Stimulated activated CD4-positive, alpha-beta T cell treated with anti-CD3 and anti-CD28 coated beads, Interleukin-15, amount 100 ng/mL, for 24 hours (primary cell): ENCODE measurements at places on chromosomes 2 and 18.

DNA sequence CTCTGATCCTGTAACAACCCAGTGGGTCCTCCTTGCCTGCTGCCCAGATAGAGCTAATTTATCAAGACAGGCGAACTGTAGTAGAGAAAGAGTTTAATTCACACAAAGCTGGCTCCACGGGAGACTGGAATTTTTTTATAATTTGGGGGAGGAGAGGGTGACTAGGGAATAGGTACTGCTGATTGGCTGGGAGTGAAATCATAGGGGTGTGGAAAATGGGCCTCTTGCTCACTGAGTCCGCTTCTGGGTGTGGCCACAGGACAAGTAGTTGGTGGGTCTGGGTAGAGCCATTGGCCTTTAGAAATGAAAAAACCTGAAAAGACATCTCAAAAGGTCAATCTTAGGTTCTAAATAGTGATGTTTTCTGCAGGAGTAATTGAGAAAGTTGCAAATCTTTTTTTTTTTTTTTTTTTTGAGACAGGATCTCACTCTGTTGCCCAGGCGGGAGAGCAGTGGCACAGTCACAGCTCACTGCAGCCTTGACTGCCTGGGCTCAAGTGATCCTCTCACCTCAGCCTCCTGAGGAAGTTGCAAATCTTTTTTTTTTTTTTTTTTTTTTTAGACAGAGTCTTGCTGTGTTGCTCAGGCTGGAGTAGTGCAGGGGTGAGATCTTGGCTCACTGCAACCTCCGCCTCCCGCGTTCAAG is 14.4 kb upstream of the UGGT1 start:
- DNase-seq = no peak

DNA sequence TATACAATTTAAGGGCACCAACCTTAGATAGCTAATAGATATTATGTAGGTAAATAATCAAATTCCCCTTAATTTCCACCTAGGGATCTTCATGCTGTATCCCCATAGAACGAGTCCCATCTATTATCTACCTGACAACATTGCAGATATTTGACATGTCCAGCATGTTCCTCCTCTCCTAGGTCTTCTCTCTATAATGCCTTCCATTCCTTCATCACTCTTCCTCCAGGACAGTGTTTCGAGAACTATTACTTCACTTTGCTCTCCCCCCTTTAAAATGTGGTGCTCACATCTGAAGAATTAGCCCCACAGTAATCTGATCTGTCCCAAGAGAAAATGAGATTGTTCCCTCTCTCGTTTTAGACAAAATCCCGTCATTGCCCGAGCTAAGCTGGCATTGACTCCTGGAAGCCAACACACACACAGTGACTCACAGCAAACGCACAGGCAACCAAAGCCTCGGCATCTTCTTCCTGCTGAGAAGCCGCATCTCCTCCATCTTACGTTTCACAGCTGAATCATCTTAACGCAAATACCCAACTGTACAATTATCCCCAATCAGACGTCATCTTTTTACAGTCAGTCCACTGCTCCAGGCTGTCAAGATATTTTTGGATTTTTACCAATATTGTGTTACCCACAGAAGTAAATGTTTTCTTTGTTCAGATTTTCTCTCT is 162.9 kb upstream of the AGAP1 start:
- no peak for DNase-seq

GRCh38 chr2:37506407-37507050 is 162.1 kb downstream of the QPCT start:
- DNase-seq = no peak

GRCh38 chr18:1968801-1969498 is 602.4 kb downstream of the METTL4 start:
- no peak for DNase-seq

DNA sequence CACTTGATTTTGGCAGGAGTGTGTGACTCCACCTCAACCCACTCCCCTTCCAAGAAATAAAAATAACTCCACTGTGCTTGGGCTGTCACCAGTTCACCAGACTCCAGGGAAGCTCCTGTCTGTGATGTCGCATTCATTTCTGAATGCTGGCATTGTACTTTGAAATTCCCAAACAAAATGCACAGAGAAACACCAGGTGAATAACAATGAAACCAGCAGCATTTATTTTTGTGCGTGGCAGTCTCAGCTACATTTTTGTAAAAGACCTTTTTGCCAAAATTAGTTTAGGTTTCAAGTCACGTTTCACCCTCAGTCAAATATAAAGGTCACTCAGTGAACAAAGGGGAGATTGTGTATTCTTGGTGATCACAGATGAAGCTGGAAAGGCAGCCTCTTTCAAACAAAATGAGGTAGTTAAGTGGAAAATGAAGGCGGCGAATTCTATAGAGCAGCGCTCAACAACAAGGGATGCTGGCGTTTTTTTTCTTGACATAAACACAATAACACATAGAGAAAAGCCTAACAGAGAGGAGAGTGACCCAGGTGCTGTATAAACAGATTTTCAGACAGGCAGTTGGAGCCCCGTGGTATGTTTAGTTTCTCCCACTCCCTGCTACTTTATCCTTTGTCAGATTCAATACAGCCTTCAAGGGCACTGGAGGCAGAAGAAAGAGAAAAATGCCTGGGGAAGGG is 210.3 kb upstream of the GCFC2 start:
- no peak for DNase-seq

GRCh38 chr2:188767176-188767575 is 207.0 kb upstream of the COL3A1 start:
- DNase-seq = no peak

DNA sequence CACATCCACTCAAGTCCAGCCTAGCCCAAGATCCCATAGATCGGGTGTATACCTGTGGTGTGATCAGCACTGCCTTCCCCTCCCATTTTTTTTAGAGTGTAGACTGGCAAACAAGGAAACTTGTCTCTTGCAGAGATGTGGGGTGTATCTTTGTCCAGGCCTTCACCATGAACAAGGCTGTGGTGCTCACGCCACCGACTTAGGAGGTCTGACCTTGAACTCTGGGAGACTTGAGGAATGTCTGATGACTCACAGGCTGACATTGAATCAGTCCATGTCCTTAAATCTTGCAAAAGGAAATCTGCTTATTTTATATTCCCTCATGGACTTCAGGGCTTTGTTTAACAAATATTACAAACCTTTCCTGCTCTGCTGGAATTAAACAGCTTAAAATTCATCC is 4.5 kb upstream of the CTIF start:
- no peak for DNase-seq
